ENCODE measurements at places on chromosomes 2 and 18. TPM values are rescaled to one million over a fixed set of nuclear protein-coding genes. Genes with fewer than 3 reads are reported as not detected.

- DNase-seq = no peak
Measured at GRCh38 chr2:45651415-45652089, at the start of gene PRKCE. TSS of gene PRKCE (plus strand) at chr2:45651675.

GRCh38 chr2:141399270-141399669 lies 731.5 kb downstream of the LRP1B start:
- DNase-seq = no peak

DNA sequence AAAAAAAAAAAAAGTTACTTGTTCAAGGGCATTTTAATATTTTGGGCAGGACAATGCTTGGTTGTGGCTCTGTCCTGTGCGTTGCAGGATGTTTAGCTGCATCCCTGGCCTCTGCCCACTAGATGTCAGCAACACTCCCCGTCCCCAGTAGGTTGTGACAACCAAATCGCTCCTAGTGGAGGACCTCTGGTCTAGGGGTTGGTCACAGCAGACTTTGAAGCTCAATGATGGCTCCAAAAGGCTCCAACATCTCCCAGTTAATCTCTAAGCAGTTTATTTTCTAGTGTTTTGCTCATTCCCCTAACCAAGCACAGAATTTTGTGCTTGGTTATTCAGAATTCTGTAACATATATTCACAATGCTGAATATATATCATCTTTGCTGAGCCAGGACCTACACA lies 67.0 kb downstream of the CHRNA1 start:
- no peak for DNase-seq

GRCh38 chr2:168896783-168897182 lies 4.3 kb upstream of the G6PC2 start:
- DNase-seq = no peak

DNA sequence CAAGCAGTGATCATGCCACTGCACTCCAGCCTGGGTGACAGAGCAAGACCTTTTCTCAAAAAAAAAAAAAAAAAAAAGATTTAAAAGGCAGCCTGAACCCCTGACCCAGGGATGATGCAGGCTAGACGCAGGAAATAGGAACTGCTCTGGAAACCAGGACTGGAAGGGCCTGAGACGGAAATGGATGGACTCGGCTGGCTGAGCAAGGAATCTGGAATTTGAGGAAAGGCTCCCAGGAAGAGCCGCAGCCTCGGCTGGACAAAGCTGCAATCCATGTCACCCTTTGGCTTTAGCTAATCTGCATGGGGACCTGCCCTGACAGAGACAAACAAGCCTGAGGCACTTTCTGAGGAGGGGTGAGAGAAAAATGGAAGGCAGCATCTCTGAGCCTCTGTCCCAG lies 55.0 kb upstream of the DAPL1 start:
- no peak for DNase-seq

DNA sequence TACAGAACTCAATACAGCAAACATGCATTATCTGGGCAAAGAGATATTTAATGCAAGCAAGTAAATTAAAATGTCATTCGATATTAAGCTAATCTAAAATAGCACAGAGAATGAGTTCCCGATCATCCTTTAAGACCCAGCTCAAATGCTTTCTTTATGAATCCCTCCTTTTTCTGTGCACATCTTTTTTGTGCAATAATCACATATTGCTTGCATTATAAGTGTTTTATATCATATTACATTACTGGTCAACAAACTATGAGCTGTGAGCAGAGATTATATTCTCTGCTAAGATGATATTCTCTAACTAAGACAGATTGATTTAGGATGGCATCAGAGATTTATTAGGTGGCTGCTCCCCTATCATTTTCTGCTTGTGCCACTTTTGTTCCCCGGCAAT lies 146.1 kb downstream of the ERBB4 start:
- DNase-seq = no peak

DNA sequence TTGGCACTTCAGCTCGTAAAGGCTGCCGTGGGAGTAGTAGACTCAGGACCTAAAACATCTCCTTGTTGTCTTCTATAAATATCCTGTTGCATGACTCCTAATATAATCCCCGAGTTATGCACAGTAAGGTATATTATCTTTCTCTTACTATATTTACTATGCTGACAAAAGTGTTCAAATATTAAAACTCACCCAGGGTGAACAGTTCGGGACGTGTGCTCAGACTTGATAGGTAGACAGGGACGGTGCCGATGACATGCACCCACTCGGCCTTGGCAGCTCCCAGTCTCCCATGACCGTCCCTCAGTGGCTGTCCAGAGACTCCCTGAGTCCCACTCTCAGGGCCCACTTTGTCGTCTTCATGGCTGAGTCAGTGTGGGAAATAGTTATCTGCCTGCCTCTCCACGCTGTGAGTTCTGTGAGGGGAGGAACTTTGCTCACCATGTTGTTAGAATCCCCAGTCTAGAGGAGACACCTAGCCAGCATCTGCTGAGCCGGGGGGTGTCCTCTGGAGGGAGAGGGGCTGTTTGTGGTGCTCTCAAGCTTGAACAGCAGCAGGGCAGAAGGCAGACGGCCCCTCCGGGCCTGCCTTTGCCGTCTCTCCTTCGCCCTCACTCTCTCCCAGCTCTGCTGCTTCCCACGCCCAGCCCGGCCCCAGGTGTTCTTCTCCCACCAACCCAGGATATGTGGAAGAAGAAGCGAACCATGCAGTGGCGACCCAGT lies 75.0 kb downstream of the DGKD start:
- DNase-seq = no peak

DNA sequence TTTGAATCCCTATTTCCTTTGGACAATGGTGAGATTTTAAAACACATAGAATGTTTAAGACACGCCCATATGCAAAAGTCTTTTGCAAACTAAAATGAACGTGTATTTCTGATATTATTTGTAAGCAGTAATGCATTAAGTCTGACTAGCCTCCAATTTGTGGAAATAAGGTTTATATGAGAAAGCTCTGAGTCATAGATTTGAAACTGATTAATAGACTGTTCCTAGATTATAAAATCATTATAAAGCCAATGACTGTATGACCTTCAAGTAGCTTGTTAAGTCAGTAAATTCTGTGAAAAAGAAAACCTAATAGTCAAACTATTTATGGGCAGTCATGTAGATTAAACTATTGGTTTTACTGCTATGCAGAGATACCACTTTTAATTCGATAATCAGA lies 12.8 kb upstream of the EFEMP1 start:
- DNase-seq = no peak

- DNase-seq = peak; percentile 10
Measured at GRCh38 chr2:49753344-49753985, 599.1 kb upstream of the FSHR start.

- DNase-seq = no peak
Measured at GRCh38 chr18:12998332-12999060, 7.3 kb downstream of the CEP192 start.

- DNase-seq = no peak
Measured at GRCh38 chr2:238279324-238279682, 9.1 kb downstream of the PER2 start.

- DNase-seq = no peak
Measured at GRCh38 chr2:27754831-27755230, 16.7 kb upstream of the MRPL33 start.

- DNase-seq = no peak
Measured at GRCh38 chr2:145070703-145071102, 550.8 kb upstream of the ZEB2 start.

- DNase-seq = no peak
Measured at GRCh38 chr2:212228743-212229171, 309.8 kb downstream of the ERBB4 start.

DNA sequence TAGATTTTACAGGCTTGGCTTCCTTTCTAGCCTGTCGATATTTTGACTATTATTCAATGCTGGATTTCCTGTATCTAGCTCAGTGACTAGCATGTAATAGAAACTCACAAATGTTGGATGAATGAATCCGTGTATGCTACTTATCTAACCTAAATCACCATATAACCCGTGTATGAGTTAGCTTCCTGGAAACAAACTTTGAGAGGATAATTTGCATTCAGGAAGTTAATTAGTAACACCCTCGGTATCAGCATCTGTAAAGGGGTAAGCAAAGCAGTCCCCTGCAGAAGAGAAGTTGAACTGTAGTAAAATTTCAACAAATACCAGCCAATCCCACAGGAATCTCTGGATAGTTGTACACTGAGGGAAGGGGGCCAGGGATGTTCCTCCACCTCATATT lies 269.4 kb upstream of the LRATD1 start:
- no peak for DNase-seq

GRCh38 chr18:32299484-32299883 lies 109.6 kb downstream of the MEP1B start:
- DNase-seq = no peak

DNA sequence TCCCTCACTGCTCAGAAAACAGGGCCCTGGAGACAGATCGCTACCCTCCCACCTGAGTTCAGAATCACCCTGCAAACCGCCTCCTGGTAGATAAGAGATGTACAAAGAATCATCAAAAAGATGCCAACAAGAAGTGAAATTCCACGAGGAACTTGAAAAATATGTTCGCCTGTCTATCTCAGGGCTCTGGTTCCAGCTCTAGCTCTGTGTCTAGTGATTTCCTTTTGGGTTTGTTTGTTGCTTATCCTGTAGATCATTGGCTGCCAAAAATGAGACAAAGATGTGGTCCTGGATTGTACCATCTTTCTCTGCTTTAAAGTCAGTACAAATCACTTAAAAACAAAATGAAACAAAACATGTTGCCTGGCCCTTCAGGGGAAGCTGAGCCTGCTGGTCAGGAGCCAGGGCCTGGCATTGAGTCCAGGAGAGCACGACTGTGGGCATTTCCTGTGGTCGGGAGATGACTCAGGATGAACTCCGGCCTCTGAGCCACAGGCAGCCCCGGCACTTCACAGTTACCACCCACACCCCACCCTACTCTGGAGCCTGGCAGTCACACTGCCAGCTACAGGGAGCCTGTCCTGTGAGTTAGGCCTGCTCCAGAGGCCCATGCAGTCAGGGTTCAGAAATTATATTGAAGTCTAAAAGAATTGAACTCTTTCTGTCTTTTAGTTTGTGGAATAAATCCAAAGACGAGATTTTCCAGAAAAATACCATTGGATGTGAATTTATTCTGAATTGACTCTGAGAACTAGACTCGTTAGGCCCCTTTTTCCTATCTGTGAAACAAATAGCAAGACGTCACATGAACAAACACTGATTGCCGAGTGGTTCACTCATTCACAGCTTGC lies 8.0 kb upstream of the ITGB6 start:
- peak; percentile 68 for DNase-seq

- no peak for DNase-seq
Measured at GRCh38 chr18:11780042-11780441, 71.2 kb upstream of the CHMP1B start.

DNA sequence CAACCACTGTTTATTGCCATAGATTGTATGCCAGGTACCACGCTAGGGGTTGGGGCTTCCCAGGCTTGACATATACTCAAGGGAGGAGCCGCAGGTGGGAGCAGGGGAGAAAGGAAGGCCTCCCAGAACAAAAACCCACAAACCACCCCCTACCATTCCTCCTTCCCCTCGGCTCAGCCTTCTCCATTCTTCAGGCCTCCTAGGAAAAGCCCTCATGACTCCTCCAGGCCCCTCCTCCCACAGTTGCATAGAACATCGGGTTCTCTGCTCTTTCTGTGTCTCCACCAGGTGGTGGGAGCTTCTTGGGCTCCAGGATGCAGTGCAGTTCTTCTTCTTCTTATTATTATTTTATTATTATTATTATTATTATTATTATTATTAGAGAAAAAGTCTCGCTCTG lies 80.3 kb downstream of the ZFP36L2 start:
- DNase-seq = no peak

DNA sequence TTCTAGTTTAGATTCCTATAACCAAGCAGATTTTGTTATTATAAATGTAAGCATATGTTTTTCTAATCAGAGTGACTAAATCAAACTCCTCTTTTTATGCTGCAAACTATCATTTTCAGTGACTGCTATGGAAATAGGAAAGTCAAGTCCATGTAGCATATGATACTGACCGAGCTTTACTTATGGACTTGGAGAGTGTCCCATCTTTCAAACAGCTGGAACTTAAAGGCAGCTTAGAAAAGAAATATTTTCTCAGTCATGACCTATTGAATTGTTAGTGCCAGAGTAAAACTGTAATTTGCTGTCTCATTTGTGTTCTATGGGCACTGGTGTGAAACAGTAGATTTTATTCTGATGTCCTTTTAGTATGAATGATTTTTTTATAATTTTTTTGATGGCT lies 76.7 kb downstream of the PHLPP1 start:
- no peak for DNase-seq

GRCh38 chr2:135676031-135676430 lies 65.6 kb upstream of the UBXN4 start:
- DNase-seq = no peak

DNA sequence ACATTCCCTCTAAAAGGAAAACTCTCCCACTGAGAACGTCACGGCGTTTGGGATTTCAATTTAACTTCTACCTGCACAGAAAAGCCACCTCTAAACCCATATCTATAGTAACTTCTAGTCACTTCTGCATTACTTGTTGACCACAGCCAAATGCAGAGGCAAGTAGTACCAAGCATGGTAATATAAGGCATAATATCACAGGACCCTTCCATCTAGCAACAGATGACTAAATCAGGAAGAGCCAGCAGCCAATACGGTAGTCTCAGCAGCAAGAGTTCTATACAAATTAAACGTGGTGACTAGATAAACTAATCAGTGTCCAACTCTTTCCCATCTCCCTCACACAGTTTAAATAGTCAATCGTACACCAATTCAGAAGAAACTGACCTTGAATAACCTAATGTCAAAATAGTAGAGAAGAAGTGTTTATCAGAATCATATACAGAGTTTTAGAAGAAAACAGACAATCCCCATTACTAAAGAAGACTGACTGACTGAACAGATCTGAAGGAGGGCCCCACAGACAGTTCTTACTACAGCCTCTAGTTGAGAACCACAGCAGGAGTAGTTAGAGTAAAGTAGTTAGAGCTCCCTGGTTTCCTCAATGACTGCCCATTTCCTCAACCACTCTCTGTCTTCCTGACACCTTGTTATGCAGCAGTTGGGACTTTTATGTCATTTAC lies 30.0 kb downstream of the MEMO1 start:
- DNase-seq = no peak

GRCh38 chr2:44071454-44072046 lies 75.8 kb upstream of the LRPPRC start:
- DNase-seq = no peak

The COBLL1 gene
- total RNA-seq = 9.0 TPM

The HMSD gene
- total RNA-seq = not detected

The SCN9A gene
- total RNA-seq = 9.3 TPM

The CHRND gene
- not detected for total RNA-seq

The PAX8 gene
- total RNA-seq = 30.2 TPM

The SOWAHC gene
- 5.3 TPM for total RNA-seq

The THSD7B gene
- total RNA-seq = not detected

The OTOS gene
- not detected for total RNA-seq

The UGT1A4 gene
- total RNA-seq = 0.12 TPM

The UGT1A8 gene
- not detected for total RNA-seq

The TSPYL6 gene
- 0.06 TPM for total RNA-seq

The DSEL gene
- 7.6 TPM for total RNA-seq
